Stimulated activated CD4-positive, alpha-beta T cell treated with anti-CD3 and anti-CD28 coated beads, Interleukin-12 subunit alpha, Interleukin-12 subunit beta, amount 100 ng/mL, for 24 hours (primary cell): ENCODE measurements at places on chromosomes 12 and 14.

- no peak for DNase-seq
Observed at GRCh38 chr12:109743076-109743910, 29.7 kb downstream of the FAM222A start.

- DNase-seq = no peak
Observed at GRCh38 chr14:63212776-63213500, 8.7 kb downstream of the RHOJ start.

DNA sequence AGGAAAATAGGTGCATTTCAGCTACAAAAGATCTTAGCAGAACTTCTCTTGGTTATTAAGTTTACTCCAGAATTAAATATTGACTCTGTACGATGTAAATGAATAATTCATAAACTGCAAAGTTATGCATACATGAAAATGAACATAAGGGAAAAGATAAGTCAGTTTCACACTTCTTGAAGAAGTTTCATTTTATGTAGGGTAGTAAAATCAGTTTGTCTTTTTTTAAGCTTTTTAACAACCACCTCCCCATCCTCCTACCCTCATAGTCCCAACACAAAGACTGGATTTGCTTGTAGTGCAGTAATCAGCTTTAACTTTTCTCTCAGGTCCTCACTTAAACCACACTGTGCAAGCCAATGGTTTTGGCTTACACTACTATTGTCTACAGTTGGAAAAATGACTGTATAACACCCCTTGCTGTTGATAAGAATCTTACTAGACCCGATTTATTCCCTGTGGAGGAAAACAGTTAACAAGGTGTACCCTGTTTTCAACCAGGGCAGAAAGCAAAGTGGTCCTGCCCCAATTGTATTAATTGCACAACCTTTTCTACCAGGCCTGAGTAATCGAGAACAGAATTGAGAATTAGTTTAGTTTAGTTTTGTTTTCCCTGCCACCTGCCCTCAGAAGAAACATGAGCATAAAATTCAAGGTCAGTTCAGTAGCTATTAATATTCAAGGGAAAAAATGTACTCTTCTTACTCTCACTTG is 44.1 kb downstream of the NIN start:
- DNase-seq = no peak

- DNase-seq = no peak
Observed at GRCh38 chr12:132426349-132427173, 63.4 kb upstream of the FBRSL1 start.

- no peak for DNase-seq
Observed at GRCh38 chr12:103905730-103906349, 24.4 kb upstream of the HSP90B1 start.

- no peak for DNase-seq
Observed at GRCh38 chr14:94625353-94625635, 13.1 kb downstream of the SERPINA3 start.

DNA sequence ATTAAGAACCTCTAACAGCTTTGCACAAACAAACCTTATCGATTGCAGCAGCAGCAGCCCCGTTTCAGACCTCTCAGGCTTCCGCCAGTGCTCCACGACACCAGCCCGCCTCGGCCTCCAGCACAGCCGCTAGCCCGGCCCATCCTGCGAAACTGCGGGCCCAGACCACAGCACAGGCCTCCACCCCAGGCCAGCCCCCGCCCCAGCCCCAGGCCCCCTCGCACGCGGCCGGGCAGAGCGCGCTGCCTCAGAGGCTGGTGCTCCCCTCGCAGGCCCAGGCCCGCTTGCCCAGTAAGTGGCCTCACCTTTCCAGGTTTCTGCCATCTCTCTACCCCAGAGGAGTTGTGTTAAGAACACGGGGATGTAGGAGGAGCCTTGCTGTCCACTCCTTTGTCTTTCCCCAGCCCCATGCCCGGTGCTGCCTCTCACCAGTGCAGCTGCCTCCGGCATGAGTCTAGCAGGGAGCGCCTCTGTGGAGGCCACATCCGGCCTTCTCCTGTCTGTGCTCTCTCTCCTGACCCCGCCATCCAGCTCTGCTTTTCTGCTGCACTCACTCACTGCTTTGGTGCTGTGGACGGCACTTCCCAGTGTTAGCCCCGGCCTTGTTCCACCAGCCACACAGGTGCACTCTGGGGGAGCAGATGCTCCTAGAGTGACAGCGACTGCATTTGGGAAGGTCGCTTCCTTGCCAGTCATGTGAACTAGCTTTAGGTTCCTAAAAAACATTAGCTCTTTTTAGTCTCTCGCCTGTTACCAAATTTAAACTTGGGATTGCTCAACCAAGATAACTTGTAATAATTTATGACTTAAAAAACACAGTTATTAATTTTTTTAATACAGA is 71.5 kb downstream of the EP400 start:
- no peak for DNase-seq

DNA sequence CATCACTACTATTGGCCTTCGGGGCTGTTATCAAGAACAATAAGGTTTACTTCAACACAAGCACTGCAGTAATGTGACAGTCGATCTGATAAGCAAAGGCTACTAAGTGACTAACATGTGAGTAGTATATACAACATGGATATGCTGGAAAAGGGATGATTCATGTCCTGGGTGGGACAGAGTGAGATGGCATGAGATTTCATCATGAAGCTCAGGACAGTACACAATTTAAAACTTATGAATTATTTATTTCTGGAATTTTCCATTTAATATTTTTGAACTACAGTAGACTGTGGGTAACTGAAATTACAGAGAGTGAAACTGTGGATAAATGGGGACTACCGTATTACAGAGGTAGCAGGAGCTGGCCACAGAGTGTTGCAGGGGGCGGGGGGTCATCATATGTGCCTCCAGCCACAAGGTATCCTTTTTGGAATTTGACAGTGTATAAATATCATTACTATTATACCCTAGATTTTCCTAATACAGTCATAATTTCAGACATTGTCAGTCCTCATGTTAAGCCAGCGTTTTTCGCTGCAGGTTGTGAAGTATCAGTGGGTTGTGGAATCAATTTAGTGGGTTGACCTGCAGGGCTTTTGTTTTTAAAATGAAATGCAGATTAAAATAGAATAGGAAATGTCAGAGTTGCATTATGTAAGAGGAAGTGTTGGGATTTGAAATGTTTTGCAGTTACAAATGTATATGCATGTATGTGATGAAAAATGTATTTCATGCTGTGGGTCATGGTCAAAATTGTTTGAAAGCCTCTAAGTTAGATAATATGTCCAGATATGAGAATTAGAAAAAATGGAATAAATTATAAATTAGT is 148.0 kb upstream of the NUDT4 start:
- no peak for DNase-seq

- DNase-seq = no peak
Observed at GRCh38 chr12:115297445-115297844, 613.5 kb upstream of the TBX3 start.

DNA sequence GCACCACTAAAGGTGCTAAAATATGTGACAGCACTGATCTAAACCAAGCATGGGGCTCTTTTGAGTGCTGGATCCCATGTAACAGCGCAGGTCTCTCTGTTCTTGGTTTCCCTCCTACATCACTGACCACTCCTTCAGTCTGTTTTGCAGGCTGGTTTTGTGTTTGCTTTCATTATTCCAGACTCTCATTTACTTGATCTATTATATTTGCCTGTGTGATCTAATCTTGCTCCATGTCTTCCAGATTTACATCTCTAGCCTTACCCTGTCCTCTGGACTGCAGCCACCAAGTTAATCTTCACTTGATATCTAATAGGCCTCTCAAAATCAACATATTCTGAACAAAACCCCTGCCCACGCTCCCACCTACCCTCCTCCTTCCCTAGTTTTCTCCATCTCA is 8.6 kb downstream of the GLIPR1 start:
- DNase-seq = no peak

DNA sequence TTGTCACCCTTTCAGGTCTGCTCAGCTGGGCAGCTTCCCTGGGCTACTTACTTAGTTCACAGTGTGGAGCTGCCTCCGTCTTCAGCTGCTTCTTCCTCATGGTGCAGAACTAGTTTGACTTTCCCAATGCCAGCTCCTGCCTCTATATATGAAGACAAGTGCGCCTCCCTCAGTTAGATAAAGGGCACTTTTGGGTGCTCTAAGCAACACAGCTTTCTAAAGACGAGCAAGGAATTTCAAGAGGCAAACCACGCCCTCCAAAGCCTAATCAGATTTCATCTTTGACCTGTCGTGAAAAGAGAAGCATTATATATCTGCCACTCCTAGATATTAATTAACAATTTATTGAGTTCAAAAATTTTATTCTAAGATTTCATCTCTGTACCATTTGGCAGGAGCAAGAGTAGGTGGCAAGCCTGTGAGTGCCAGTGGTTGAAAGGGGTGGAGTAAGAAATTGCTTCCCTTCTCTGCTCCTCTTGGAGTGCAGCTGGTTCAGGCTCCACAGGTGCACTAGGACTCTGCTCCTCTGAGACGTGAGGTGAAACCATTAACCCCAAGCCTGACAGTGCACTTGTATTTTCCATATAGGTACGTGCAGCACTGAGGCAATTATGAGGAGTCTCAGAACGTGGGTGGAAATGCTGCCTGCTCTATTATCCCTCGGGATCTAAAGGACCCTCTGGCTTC is 2.1 kb upstream of the SLC11A2 start:
- no peak for DNase-seq

DNA sequence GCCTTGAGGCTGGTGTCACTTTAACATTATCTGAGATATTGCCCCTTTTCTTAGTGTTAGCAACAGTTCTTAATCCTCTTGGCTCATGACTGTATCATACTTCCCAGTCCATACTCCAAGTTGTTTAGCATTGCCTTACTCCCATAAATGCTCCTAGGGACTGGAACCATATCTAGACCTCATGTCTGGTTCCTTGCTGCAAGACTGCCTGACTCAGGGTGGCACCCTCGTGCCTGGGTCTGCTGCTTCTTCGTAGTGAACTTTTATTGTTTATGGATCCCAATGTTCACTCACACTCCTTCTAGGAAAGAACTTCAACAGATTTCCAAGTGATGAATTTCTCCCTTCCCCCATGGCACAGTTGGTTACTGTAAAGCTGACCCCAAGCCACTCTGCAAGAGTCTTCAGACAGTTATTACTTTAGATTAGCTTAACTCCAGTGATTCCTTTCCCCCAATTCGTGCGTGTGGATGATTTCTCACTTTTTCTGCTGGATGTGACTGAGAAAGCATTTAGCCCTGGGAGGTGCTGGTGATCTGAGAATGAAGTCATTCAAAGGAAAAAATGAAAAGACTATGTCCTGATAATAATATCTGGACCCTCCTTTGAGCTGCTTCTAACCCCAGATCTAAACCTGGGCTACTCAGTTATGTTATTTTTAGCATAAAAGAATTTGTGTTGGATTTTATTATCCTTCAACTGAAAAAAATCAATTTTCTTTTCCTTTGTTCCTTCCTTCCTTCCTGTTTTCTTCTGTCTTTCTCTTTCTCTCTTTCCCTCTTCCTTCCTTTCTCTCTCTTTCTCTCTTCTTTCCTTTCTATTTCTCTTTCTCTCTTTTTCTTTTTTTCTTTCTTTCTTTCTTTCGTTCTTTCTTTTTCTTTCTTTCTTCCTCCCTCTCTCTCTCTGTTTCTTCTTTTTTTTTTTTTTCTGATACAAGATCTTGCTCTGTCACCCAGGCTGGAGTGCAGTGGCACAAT is 47.5 kb upstream of the PPP1R12A start:
- no peak for DNase-seq

GRCh38 chr14:97878727-97879126 is 1081.5 kb downstream of the VRK1 start:
- DNase-seq = no peak

DNA sequence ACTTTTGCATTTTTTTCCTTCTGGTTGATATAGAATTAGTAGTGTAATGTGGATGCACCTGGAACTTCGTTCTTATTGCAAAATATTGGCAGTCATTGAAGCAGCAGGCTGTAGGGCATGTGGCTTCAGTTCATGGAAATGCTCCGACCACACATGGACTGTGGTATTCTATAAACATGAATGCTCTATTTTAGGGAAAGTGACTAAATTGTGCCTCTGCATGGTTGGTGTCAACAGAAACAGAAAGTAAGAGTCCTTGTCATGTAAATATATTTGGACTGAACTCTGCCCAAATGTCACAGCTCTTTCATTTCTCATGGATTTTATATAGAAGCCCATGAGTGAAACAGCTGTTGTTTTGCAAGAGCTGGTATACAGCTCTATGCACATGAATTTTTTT is 917.0 kb downstream of the LRFN5 start:
- DNase-seq = no peak

GRCh38 chr14:23335623-23336022 is 14.4 kb downstream of the PABPN1 start:
- no peak for DNase-seq

DNA sequence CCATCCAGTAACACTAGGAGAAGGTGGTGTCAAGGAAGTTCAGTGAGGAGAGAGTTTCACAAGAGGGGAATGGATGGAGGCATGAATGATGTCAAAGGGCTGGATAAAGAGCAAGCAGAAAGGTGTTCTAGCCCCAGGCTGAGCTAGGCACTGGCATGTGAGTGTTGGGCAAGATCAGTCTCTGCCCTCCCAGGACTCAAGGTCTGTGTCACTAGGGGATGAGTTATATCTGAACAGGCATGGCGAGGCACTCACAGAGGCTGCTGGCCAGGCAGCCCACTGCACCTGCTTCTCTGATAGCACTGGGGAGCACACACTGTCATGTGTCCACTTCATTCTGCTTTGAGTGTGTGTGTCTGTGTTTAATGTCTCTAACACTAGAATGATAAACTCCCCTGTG is 903.8 kb downstream of the BCL11B start:
- no peak for DNase-seq

DNA sequence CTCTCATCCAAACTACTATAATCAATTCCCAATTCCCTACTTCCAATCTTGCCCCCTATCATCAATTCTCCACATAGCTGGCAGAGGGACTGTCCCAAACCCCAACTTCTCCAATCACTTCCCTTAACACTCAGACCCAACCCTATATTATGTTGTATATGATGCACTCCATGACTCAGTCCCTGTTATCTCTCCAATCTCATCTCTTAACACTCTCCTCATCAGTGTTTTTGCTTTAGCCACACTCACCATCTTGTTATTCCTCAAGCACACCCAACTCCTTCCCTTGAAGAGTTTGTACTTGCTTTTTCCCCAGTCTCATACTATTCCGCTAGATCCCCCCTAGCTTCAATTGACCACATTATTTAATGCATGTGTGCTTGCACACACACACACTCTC is 4.9 kb downstream of the RHOJ start:
- no peak for DNase-seq

DNA sequence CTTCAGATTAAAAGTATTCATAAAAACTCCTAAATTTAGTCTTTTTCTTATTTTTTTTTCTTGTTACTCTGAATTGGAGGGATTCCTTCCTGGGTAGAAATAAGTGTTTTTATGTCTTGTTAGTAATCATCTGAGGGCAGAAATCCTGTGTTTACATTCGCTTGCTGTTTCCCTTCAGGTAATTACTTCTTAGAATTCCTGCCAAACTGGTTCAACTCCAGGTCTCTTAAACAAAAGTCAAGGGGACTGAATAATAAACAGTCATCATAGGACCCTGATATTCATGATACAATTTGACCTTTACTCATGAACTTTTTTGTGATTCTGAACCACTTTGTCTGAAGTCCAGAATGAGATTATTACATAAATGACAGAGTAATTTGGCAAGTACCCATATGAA is 843.9 kb downstream of the FLRT2 start:
- no peak for DNase-seq
